ENCODE measurements at places on chromosomes 2 and 18.

DNA sequence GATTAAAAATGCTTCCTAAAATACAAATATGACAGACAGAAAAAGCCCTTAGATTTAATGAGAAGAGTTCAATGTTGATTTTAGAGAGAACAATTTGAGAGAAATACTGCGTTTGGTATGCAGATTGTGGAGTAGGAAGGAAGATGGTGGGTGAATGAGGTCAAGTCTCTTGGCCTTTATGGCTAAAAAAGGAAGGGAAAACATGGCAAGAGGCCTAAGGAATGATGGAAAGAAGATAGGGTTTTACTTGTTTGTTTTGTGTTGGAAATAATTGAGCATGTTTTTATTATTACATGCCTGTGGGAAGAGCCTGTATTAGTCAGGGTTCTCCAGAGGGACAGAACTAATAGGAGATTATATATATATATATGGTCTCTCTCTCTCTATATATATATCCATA lies 318.1 kb downstream of the TRIB2 start:
- DNase-seq, result no peak

DNA sequence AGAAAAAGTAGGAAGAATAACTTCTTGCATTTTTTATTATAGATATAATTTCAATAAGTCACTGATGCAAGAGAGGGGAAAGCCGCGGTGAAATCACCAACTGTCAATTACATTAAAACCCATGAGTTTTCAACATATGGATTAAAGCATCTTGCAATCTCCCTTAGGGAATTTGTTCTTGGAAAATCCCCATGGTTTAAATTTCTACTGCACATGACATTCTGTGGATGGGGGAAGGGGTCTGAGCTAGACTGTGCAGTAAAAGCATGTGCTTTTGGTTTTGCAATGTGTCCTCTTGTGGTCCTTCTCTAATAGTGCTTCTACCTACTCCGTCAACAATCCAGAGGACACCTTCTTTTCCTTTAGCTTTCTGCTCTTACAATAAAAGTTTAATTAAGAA lies 894.0 kb downstream of the DCDC2C start:
- no peak for DNase-seq

DNA sequence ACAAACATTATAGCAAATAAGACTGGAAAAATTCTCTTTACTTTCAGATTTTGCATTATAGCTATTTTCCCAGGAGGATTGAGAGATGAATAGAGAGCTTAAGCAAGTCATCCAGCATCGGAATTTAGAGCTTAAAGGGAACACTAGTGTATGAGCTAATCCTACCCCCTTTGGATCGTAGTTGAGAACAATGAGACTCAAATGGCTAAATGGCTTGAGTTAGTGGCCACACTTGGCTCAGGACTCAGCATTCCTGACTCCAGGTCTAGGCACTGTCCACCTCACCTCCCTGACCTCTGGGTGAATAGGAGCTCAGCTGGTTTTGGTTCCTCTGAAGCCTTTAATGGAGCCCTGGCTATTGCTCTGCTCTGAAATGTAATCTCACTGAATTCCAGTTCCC lies 97.5 kb upstream of the CXCR4 start:
- no peak for DNase-seq

GRCh38 chr2:194105358-194105757 lies 1551.7 kb upstream of the SLC39A10 start:
- DNase-seq, result no peak

GRCh38 chr2:69975853-69976462 lies 14.5 kb upstream of the ASPRV1 start:
- DNase-seq, result peak; percentile 18

DNA sequence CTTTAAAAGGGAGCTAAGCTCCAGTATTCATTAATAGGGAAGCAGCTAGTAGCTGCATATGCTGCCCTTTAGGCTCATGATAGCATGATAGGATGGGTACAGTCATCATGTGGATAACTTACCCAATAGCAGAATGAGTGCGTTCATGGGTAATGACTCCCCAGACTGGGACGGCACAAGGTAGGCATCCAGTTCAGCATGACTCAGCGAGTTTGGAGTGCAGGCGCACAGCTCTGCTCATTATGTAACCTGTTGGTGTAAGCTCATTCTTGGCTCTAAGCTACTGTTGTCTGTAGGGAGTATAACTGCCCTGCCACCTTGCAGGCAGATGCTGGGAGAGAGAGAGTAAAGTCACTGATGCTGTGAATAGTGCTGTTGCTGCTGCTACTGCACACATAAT lies 209.2 kb upstream of the SYT4 start:
- no peak for DNase-seq

DNA sequence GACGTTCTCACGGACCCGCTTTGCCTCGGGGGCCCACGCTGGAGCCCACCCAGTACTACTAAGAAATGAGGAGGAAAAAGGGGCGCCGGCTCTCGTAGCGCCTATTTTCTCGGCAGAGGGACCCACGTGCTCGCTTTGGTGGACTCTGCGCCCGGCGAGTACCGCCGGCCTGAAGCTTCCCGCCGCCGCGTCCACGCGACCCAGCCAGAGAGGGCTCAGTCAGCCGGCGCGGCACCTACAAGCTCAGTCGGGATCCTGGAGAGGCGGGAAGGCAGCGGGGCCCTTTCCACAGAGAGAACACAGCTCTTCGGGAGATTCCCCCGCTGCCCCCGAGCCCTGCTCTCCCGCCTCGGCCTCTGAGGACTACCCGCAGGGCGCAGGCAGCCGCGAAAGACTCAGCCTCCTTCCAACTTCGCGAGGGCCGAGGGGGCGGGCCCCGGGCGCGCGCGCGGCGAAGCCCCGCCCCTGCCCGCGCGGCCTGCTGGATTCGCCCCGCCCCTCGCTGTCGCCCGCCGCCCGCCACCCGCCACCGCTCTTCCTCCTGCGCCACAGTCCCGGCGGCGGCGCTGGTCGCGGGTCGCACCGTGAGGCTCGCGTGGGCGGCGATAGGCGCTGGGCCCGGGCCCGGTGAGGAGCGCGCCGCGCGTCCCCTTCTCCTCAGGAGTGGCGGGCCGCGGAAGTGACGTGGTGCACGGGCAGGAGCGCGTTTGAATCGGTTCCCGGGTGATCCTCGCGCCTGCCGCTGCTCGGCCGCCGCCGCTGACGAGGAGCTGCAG lies at the start of gene SMCHD1:
TSS of gene SMCHD1 (plus strand) at position 549 of the 776 bp plus-strand sequence. CDS start 350 bp downstream, outside the sequence.
- DNase-seq, result peak; percentile 89

- DNase-seq, result no peak
Observed at GRCh38 chr18:22439447-22439846, 21.7 kb upstream of the CTAGE1 start.

- no peak for DNase-seq
Observed at GRCh38 chr2:239697399-239698164, 296.8 kb upstream of the HDAC4 start.

DNA sequence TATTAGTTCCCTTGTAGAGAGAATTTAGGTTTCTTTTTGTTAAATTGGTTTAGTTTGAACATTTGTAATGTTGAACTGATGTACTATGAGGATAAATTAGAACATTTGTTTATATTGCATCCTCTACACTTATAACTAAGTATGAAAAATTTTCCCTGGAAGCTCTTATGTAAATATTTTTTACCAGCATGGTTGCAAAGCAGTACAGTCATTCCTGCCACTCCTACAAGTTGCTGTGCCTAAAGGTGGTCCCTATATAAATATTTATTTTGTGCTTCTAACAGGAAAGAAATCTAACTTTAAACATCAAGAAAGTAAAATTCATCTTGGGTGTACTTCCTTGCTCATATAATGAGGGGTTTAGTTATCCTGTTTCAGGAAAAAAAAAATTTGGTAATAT lies 14.2 kb downstream of the TWSG1 start:
- no peak for DNase-seq

GRCh38 chr2:30310955-30311354 lies 79.6 kb downstream of the LBH start:
- no peak for DNase-seq

DNA sequence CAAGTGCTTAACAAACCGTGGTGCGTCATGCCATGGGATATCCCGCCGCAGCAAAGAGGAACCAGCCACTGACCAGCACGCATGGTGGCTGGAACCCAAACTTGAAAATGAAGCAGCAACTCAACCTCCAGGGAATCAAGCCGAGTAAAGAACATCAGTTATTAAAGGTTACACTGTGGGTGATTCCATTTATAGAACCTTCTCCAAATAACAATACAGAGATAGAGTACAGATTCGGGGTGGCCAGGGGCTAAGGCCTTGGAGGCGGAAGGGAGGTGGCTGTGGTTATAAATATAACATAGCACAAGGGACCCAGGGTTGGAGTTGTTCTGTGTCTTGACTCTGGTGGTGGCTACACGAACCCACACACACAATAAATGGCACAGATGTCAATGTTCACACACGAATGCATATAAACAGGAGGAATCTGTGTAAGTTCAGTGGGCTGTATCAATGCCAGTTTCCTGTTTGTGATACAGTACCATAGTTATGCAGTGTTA lies 123.1 kb downstream of the EIPR1 start:
- no peak for DNase-seq

- DNase-seq, result no peak
Observed at GRCh38 chr18:49725809-49726674, 87.3 kb downstream of the ACAA2 start.

- DNase-seq, result no peak
Observed at GRCh38 chr2:217645896-217646295, 356.9 kb downstream of the TNS1 start.

GRCh38 chr2:230921806-230922595 lies 3.0 kb downstream of the GPR55 start:
- DNase-seq, result no peak

DNA sequence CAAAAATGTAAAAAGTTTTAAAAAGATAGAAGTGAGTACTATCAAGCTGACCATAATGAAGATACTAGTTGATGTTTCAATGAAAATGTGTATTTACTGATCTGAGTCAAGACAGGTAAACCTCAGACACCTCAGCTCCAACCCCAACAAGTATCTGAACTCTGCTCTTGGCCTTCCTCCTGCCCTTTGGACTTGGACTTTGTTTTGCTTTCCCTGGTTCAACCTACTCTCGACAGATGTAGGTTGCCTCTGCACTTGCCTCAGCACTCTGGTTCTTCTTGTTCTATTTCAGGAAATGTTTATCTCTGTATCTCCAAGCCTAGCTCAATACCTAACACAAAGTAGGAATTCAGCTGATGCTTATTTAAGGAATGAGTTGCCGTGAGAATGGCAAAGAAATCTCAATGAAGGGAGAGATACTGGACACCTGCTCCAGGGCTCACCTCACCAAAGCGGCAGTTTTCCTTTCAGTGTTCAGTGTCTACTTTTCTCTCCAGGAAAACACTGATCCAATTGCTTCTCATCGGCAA lies 248.8 kb upstream of the CTAGE1 start:
- no peak for DNase-seq

- DNase-seq, result no peak
Observed at GRCh38 chr18:79898952-79899608, 52.4 kb downstream of the SLC66A2 start.

GRCh38 chr2:239727182-239727775 lies 297.9 kb downstream of the NDUFA10 start:
- DNase-seq, result no peak

DNA sequence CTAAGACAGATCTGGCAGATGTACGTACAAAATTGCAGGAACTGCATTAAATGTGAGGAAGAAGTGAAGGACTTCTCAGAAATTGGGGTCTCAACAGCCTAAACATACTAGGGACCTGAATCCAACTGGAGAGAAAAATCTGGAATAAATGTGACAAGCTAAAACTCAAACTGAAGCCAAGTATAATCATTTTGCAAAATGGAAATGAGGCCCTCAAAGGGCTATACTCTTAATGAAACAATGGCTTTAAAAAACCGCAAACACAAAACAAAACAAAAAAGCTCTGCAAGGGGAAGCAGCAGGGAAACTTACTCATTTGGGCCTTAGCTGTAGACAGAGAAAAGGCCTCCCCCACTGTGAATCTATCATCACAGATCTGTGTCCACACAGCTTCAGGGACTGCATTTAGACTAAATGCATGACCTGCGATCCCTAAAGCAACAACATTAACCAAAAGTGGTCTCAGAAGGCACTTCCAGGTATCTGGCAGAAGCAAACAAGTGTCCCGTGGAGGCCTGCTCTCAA lies 63.2 kb downstream of the CCBE1 start:
- DNase-seq, result no peak

- no peak for DNase-seq
Observed at GRCh38 chr2:126900646-126901319, 2.1 kb downstream of the TEX51 start.

Measured in suppressor macrophage (primary cell).